ENCODE measurements at places on chromosomes 16 and 17.

- no peak for DNase-seq
These were observed 4.8 kb downstream of the BAIAP3 start for GRCh38 chr16:1338119-1338730.

- peak; percentile 87 for DNase-seq
These were observed 4.6 kb upstream of the TAF15 start for GRCh38 chr17:35804658-35805192.

DNA sequence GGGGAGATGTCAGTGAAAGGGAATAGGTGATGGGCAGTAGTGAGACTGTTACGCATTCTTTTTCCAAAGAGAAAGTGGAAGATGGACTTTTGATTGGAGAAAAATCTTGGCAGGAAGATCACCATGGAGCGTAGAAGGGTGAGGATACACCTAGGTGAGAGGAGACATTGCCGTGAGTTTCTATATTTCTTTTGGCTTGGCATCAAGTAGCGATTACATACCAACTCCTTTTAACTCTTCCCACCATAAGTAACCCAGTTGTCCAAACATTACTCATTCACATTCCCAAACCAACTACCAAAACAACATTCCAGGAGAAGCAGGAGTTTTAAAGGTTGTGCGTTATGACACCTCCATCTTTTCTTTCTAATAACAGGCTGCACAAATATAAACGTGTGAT, 10.7 kb upstream of the KRT28 start:
- peak; percentile 57 for DNase-seq

GRCh38 chr17:64244165-64244564, 18.9 kb downstream of the TEX2 start:
- peak; percentile 25 for DNase-seq

DNA sequence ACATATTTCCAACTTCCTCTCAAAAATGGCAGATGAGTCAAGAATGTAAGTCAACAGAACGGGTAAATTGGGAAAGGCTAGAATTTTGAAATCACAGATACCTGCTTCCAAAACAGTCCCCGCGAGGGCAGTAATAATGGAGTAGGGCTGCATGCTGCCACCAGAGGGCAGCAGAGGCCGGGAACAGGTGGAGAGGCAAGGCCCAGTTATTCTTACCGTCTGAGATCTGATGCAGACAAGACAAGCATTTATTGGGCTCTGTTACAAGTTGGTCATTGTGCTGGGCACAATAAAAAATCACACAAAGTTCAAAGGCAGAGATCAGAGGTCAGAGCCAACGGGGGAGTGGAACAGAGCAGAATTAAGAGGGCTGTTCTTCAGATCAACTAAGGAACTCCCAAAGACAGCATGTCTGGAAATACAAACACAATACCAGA, 8.8 kb upstream of the MLKL start:
- DNase-seq, result peak; percentile 68

DNA sequence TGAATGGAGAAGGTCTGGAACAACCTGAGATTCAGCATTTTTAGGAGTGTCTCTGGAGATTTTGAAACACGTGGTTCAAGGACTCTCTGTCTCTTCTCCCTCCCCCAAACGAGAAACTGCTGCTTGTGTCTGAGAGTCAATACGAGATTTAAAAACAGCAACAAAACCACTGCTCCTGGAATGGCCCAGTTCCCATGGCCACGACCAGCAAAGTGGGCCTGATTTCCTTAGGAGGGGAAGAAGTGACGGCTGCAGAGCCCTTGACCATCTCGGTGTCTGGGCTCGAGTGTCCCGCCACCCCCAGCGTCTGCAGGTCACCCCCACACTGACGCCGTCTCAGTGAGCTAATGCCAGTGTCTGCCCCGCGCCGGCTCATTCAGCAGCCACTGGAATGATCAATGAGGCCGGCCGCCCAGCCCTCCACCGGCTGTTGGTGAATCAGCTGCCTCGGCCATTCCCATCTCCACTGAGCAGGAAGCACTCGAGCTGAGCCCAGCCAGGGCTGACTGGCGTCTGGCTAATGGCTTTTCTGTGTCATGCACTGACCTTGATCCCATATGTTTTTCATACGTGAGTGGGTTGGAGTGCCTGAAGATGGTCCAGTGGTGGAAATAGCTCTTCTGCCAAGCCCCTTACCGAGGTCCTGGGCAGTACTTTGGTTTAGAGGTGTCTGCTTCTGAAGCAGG, 151.8 kb downstream of the PITPNC1 start:
- DNase-seq, result peak; percentile 83

Data from M059J (cell line).